ENCODE measurements at places on chromosomes 4 and X.

GRCh38 chr4:107279733-107280132 is 243.6 kb upstream of the DKK2 start:
- DNase-seq: no peak

DNA sequence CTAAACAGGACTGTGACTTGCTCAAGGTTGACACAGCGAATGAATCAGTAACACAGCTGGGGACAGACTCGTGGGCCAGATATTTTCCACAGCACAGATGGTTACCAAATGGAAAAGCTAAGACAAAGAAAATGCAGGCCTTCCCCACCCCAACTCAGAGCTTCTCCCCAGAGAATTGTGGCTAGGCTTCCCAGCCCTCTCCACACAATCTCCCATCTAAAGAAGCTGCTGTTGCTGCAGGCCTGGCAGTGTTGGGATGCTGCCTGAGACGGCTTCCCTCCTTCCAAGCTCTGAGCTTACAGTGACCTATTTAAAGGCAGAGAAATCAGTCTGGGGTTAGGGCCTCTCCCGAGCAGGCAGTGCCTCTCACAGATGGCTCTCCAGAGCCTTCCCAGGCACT is 46.5 kb upstream of the PGRMC1 start:
- no peak for DNase-seq

DNA sequence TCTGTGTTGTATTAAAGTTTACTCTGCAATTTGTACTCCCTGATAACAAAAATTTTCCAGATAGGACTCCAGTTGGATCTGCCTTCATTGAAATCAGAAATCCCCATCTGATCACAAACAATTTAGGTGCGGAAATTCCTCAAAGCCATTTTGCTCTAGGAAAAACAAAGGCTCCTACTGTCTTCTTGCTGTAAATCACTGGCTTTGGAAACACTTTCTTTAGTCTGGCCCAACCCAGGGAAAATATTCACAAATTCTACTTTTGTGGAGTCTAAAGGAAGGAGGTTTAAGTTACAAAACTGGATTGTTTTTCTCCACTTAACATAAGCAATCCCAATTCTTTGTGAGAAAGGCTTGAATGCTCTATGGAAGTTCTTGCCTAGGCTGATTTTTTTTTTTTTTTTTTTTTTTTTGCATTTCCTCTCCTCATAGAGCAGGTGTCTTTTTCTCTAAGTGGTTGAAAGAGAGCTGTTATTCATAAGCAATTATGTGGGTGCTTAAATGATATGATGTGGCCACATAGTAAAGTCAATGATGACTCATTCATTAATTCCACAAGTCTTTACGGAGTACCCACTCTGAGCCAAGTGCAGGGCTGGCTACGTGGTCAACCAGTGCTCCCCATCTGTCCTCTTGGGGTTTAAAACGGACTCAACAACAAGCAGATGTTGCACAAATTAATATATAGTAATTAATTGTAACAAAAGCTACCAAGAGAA is 261.4 kb downstream of the LDB2 start:
- no peak for DNase-seq

- DNase-seq: no peak
Observed at GRCh38 chr4:9816285-9816684, 34.9 kb downstream of the DRD5 start.

DNA sequence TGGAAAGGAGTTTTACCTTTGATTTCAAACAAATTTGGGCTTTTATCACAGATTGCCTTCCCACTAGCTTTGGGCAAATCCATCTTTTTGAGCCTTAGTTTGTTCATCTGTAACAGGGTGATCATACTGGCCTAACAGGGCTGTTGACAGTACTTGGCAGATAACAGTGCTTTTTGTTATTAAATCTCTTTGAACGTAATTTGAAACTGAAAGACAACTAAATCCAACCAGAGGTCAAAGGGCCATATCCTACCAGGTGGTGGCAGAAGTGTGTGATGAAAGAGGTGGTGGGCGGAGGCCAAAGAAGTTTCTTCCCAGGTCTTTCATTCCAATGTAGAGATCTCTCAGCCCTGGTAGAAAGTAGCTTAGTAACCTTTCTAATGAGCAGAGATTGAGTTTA is 35.2 kb upstream of the TADA2B start:
- DNase-seq: no peak

Data from LoVo (cell line).